ENCODE measurements at places on chromosomes 1 and 21.

GRCh38 chr1:181486098-181486420, 2.7 kb downstream of the CACNA1E start:
- DNase-seq: no peak

DNA sequence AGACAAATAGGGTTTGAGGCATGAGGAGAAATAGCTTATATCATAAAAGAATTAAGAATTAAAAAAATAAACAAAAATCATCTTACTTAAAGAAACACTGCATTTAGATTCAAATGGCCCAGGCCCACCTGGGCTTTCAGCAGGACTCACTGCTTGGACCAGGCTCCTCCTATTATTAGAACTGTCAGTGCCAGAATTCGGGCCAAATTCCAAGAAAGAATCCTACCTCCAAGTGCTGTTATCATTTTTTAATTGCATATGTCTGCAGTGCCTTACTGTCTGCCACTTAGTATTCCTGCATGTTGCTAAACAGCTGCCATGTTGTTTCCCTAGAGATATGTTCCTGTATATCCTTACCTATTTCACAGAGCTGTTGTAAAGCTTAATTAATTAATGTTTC, 112.0 kb downstream of the BARHL2 start:
- DNase-seq: no peak

DNA sequence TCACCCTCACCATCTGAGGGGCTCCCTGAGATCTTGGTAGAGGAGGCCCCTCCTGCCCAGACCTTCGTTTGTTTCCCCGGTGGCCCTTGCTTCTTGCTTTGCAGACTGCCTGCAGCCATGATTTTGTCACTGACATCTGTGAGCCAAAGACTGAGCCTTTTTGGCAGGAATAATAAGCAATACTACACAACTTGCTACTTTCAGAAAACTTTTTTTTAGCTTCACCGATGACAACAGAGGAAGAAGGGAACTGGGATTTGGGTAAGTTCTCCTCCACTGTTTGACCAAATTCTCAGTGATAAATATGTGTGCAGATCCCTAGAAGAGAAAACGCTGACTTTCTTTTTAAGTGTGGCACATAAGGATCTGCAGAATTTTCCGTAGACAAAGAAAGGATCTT, 11.7 kb upstream of the CD101 start:
- no peak for DNase-seq

- no peak for DNase-seq
These were observed 48.2 kb upstream of the LRP8 start for GRCh38 chr1:53376041-53376461.

DNA sequence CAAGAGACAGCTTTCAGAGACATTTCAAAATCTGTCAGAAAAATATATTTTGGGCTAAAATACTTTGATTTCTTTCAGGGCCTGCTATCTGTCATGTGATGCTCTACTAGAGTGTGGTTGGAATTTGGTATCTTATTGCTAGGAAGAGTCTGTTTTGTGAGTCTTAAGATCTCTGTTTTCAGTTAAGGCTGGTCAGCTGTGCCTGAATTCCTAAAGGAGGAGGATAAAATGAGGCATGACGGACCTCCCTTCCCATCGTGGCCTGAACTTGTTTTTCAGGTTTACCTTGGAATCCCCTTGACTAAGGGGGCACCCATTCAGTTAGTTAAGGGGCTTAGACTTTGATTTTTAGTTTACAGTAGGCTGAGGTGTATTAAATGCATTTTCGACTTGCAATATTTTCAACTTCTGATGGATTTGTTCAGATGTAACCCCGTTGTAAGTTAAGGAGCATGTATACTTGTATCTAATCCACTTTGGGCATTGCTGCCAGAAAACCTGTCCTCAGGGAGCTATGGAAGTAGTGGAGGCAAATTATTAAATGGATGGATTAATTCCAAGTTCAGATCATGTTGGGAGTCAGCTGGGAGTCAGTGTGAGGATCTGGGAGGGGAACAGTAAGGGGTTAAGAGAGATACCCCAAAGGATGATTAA, 18.3 kb downstream of the CAPN2 start:
- DNase-seq: no peak

- DNase-seq: no peak
These were observed 25.6 kb upstream of the RGS13 start for GRCh38 chr1:192610112-192610889.

DNA sequence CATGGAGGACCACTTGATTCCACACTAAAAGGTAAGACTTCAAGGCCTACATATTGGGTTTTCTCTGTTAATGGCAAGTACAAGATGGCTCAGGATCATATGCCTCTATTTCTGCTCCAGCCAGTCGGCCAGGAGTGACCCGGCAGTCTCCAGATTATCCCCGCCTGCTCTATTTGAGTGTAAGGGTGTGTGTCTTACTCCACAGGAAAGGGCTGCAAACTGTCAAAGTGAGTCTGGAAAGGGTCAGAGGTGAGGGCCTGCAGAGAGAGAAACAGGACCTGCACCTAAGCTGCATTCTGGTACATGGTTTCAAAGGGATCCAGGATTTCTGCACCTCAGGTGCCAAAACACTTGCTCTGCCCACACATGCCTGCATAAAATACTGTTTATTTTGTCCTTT, 9.2 kb downstream of the ZNF692 start:
- no peak for DNase-seq

DNA sequence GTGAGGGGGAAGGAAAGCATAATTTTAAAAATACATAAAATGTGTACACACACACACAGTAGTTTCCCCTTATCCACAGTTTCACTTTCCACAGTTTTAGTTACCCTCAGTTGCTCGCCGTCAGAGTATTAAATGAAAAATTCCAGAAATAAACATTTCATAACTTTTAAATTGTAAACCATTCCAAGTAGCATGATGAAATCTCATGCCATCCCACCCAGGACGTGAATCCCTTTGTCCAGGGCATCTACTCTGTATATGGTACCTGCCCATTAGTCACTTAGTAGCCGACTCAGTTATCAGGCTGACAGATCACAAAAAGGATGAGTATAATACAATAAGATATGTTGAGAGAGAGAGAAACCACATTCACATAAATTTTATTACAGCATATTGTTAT, 36.2 kb downstream of the EPS15 start:
- DNase-seq: no peak

GRCh38 chr1:201465698-201466290, 3.2 kb downstream of the PHLDA3 start:
- no peak for DNase-seq

DNA sequence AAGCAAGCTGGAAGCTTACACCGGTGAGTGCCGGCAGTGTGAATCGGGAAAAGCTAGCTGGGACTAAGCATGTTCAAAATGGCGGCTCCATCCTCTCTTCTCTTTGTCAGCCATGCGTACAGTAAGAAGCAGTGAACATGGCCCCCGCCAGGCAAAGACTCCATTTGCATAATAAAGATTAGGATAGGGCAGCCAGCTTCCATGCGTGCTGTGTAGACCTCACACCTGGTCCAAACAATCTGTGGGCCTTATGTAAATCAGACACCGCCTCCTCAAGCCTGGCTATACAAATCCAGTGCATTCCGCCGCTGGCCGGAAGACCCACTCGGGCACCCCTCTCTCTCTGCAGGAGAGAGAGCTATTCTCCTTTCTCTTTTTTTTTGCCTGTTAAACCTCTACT, 150.3 kb downstream of the TIAM1 start:
- no peak for DNase-seq

DNA sequence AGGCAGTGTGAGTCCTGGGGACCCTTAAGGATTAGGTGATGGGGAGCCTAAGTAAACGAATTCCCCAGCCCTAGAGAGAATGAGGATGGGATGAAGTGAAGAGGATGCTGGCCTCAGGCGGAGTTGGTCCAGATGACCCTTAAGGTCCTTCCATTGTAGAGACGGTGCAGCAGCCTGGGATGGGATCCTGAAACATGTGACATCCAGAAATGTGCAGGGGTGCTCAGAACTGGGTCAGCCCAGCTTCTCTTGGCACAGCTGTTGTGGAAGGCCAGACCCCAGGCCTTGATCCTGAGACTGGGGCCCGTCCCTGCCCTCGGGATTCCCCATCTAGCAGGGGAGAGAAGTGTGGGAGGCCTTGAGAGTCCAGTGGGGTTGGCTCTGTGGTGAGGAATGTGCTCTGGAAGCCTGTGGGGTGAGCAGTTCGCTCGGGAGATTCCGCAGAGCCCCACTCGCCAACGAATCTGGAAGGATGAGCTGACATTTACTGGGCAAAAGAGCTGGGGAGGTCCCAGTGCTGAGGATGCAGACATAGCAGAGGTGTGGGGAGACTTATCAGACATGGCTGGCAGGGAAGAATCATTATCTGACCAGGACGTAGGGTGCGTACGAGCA, 28.1 kb downstream of the A3GALT2 start:
- DNase-seq: no peak

- DNase-seq: peak; percentile 49
These were observed 4.5 kb downstream of the HDGF start for GRCh38 chr1:156746728-156747631.

DNA sequence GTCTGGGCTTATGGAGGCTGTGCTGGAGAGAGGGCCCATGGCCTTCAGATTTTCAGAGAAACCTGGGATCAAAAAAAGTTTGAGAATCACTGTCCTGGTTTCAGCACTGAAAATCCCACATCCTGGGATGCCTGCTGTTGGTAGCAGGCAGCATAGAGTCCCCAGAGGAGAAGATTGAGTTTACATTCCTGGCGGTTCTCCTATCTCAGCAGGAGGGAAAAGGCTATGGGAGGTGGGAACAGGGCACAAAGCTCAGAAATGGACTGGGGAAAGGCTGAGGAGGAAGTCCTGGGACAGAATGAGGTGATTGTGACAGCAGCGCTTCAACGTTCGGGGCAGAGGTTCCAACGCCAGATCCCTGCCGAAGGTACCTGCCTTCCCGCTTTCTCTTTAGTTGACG, 103.4 kb downstream of the ETS2 start:
- DNase-seq: no peak

GRCh38 chr1:31805318-31805717, 10.5 kb downstream of the SPOCD1 start:
- DNase-seq: no peak

- DNase-seq: no peak
These were observed 173.0 kb upstream of the AJAP1 start for GRCh38 chr1:4481451-4481850.

DNA sequence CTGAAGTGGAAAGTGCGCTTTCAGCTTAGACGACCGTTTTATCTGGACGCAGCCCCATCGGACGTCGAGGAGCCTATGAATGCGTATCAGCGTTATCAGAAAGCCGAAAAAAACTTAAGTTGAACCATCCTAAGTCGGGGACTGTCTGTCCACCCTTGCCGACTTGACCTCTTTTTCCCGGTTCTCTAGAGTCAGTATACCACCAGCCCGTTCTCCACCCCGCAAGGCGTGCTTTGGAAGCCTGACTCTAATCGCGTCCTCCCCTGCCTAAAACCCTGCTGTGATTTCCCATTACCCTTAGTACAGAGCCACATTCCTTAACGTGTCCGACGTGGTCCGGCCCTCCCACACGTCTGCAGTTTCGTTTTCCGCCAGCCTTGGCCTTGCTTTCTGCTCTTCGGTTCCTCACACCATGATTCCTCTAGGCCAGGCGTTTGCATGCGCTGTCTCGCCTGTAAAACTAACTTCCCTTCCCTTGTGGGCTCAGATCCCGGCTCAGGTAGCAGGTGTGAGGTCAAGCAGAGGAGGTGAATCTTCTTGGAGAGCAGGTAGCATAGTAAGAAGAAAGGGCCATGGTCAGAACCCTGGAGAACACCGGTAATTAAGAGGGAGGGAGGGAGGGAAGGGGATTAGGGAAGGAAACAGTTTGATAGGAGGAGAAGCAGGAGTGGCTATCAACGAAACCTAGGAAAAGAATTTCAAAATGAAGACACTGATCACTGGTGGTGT, 865 bp downstream of the ADPRS start:
- no peak for DNase-seq

DNA sequence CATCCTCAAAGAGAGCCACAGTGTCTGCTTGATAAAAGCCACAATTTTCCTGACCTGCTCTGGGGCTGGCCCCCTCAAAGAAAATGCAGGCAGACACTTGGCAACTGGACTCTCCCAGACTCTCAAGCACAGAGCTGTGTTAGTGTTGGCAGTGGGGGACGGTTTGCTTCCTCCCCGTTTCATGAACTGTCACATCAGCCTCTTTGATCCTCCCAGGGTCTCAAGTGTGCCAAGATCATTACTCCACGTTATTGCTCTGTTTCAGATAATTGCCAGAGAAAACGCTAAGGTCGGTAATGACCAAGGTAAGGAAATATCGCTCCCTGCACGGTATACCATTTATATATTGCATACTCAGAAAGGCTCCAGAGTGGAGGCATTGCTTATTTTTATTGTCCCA, 138.8 kb downstream of the NTMT2 start:
- no peak for DNase-seq

- no peak for DNase-seq
These were observed 1.3 kb downstream of the ARHGAP29 start for GRCh38 chr1:94236013-94236491.

- no peak for DNase-seq
These were observed 13.1 kb upstream of the SLC30A1 start for GRCh38 chr1:211591980-211592493.

DNA sequence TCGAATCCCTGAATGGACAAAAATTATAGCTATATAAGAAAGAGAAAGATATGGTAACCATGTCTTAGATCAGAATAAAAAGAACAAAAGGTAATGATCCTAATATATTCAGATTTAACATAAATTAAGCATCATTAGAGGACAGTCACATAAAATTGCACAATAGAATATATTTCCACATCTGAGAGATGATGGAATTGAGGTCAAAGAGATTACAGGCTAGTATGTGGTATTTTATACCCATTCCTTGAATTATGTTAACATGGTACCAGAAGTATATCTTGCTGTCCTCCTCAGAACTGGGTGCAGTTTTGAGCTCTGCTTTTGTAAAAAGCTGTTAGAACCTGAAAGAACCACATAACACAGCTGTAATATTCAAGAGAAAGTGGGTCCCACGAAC, 245.6 kb upstream of the HOOK1 start:
- no peak for DNase-seq

DNA sequence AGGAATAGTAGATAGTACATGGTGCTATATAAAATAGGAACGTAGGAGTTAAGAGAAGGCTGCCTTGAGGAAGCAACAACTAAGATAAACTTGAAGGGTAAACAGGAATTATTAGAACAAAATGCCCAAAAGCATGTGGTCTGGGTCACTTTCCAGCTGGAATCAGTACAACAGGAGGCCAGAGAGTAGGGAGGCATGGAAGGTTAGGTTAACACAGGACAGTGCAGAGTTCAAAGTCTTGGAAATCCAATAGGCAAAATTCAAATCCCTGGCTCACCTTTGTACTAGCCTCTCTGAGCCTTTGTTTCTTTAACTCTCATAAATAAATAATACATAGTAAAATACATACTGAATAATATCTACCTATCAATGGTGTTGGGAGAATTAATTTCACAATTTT, 69.0 kb upstream of the NEK7 start:
- no peak for DNase-seq

DNA sequence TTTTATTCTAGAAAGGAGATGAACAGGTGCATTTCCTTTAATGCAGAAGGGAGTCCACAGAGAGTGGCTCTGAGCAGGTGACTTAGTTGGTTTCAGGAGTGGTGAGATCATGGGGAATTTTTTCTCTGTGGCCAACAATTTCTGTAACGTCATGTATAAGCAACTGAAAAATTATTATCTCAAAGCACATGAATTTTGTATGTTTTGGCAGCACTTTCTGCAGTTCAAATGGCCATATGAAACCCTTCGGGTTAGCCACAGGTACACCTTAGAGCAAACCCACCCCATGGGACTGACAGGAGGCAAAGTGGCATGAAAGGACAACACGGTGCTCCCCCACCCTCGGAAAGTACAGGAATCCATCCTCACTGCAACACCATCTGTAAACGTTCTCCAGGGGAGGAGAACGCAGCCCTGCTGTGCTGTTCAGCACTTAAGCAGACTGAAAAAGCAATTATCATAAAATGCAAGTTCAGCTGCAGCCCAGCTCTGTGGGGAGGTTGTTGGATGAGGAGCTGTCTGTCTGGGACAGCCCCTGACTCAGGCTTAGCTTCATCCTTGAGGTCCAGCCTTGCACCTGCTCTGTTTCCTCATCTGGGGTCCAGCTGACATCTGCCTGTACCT, 55.8 kb upstream of the CLDN14 start:
- no peak for DNase-seq

All from central memory CD8-positive, alpha-beta T cell (primary cell).